Fibroblast of the conjunctiva (primary cell): ENCODE measurements at places on chromosomes 4 and X.

- no peak for DNase-seq
Observed at GRCh38 chrX:17415242-17415810, 40.3 kb downstream of the NHS start.

- DNase-seq, result no peak
Observed at GRCh38 chrX:121546317-121546716, 498.9 kb downstream of the GLUD2 start.

GRCh38 chr4:108926061-108926460, 163.2 kb upstream of the ETNPPL start:
- no peak for DNase-seq

DNA sequence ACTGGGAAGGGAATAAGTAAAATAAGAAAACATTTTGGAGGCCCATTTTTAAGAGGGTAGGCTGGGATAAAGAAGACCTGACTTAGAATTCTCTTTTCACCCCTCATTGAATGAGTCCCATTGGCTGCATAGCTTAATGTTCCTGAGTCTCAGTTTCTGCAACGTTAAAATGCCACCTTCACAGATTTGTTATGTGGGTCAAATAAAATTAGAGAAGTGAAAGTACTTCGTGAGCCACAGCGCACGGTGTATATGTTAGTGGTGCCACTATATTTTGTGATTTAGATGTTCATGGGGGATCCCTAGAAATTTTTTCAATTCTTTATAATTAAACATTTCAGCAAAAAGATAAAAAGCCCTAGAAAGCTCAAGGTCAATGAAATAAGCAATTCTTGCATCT, 109.2 kb upstream of the HS3ST1 start:
- DNase-seq, result no peak

GRCh38 chr4:22091906-22092305, 143.3 kb upstream of the KCNIP4 start:
- no peak for DNase-seq

DNA sequence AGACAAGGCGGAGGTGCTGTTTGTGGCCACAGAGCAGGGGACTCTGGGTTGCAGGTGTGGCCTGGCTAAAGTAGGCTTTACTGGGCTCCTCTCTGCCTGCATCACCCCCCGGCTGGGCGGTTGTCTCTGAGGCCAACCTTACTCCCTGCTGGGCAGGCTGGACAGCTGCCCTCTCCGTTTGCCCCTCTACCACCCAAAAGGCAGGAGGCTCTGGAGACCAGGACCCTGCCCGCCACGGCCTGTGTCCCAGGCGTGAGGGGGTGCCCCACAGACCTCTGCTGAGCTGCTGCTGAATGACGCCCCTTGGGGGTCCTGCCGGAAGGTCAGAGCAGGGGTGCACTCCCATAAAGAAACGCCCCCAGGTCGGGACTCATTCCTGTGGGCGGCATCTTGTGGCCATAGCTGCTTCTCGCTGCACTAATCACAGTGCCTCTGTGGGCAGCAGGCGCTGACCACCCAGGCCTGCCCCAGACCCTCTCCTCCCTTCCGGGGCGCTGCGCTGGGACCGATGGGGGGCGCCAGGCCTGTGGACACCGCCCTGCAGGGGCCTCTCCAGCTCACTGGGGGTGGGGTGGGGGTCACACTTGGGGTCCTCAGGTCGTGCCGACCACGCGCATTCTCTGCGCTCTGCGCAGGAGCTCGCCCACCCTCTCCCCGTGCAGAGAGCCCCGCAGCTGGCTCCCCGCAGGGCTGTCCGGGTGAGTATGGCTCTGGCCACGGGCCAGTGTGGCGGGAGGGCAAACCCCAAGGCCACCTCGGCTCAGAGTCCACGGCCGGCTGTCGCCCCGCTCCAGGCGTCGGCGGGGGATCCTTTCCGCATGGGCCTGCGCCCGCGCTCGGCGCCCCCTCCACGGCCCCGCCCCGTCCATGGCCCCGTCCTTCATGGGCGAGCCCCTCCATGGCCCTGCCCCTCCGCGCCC, 920 bp downstream of the HTT-AS start:
- DNase-seq, result no peak

GRCh38 chr4:3299976-3300671, 7.3 kb downstream of the RGS12 start:
- no peak for DNase-seq
